ENCODE measurements at places on chromosomes 7 and 10.

DNA sequence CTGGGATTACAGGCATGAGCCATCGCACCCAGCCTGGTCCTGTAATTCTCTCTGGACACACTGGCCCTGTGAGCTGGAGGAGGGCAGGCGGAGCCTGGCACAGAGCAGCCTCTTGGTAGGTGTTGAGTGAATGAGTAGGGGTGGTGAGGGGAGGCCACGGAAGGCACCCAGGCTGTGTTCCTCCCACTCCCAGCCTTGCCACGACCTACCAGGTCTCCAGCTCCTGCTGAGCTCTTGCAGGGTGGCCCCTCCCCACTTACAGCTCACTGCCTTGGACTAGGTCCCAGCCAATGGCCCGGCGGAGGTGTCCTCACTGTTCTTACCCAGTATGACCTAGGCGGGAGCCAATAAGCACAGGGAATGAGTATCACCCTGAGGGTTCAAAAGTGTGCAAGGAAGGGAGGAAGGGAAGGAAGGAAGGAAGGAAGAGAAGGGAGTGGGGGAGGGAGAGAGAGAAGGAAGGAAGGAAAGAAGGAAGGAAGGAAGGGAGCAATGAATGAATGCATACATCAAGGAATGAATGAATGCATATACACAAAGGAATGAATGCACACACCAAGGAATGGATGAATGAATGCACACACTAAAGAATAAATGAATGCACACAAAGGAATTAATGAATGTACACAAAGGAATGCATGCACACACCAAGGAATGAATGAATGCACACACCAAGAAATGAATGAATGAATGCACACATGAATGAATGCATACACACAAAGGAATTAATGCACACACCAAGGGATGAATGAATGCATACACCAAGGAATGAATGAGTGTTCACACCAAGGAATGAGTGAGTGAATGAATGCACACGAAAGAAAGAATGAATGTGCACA is 45.5 kb downstream of the GTF2IRD1 start:
- no peaks in the 10 kb centered on the region for H3K4me1 ChIP-seq
- H3K27ac ChIP-seq, result no peak overlapping the region
- no peaks in the 10 kb centered on the region for H3K36me3 ChIP-seq
- peaks cover 1% of the 10 kb centered on the region for H3K27me3 ChIP-seq

DNA sequence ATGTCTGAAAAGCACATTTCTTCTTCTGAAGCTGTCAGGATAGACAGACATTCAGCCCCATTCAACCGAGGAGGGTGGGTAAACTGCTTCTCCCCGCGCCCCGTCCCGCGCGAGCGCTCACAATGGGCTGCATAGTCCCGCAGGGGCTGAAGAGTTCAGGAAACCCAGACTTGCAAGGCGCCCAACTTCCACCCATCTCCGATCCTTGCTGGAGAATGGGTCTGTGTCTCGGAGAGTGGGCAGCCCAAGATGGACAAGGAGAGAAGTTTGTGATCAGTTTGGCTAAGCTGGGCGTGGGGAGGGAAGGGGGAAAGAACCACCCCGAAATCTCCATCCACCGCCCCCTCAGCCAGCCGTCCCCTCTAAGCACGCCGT is 686 bp downstream of the AASS start:
- peaks cover 37% of the 10 kb centered on the region for H3K27me3 ChIP-seq
- H3K4me3 ChIP-seq, result peak overlapping the region; percentile 94
- peaks cover 6% of the 10 kb centered on the region for H3K36me3 ChIP-seq
- H3K4me1 ChIP-seq, result peaks cover 10% of the 10 kb centered on the region

DNA sequence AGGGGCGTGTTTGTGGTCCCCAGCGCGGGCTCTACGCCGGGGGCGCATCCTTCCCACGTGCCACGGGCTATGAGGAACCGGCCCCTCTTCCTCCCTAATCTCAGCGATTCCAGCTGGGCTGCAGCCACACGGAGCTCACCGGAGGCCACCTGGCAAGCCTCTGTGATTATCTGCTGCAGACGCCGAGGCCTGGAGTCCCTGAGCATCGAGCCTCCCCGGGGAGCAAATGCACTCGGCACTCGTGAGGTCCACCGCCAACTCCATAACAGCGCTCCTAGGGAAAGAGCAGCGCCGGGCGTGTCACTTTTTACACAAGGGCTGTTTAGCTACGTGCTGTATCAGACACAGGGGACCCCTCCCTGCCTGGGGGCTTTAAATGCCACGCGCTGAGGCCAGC is 101.2 kb downstream of the DYNC2I1 start:
- no peak overlapping the region for H3K27ac ChIP-seq
- H3K4me3 ChIP-seq, result peak overlapping the region; percentile 79
- peaks cover 1% of the 10 kb centered on the region for H3K36me3 ChIP-seq
- DNase-seq, result no peak
- peaks cover 26% of the 10 kb centered on the region for H3K27me3 ChIP-seq
- H3K4me1 ChIP-seq, result peaks cover 13% of the 10 kb centered on the region

DNA sequence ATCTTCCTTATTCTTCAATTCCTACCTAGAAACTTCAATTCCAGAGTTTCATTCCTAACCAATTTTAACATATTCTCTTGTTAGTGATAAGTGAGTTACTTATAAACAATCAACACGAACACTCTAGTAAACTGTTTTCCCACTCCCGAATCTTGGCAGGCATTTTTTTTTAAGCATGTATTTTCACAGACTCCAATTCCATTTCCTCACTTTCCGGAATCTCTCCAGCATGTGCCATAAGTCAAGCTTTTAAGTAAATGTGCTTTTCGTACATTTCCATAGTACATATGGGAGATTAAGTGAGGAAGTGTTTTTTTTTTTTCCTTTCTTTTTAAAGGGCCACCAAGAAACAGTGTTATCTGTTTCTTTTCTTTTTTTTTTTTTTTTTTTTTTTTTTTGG is 89.1 kb downstream of the FGFR2 start:
- H3K27ac ChIP-seq, result no peak overlapping the region
- no peak overlapping the region for H3K4me3 ChIP-seq
- no peaks in the 10 kb centered on the region for H3K27me3 ChIP-seq
- no peaks in the 10 kb centered on the region for H3K4me1 ChIP-seq

DNA sequence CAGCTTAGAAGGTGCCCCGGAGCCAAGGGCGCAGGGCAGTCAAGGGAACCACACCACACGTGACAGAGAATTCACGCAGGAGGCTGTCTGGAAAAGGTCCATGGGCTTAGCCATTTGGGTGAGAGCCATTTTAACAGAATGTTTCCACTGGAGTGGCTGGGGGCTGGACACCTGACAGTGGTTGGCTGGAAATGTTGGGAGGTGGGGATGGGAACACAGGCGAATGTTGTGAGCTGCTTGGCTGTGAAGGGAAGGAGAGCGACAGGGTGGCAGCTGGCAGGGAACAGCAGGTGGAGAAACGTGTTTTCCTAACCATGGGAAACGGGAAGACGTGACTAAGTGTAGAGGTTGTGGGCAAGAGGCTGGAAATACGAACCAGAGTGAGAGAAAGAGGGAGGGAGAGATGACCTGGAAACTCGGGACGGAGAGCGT is 100.5 kb upstream of the ZNF32 start:
- DNase-seq, result no peak
- no peaks in the 10 kb centered on the region for H3K27me3 ChIP-seq
- no peak overlapping the region for H3K4me3 ChIP-seq
- H3K4me1 ChIP-seq, result no peaks in the 10 kb centered on the region
- no peak overlapping the region for H3K27ac ChIP-seq
- H3K36me3 ChIP-seq, result no peaks in the 10 kb centered on the region

DNA sequence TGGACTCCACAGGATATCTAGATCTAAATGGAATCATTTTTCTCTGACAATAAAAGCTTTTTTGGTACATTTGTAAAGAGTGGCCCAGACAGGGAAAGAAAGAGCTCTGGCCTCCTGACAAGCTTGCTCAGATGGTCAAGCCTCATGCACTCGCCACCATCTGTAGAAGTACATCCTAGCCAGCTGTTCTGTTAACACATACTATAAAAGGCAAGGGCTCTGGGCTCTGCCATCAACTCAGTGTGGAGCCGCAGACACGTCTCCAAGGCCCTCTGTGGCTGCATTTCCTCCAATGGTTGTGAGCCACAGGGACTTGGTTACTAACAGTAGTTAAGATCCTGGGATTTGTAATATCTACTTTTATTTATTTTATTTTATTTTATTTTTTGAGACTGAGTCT is 70.8 kb upstream of the KDM7A start:
- peaks cover 7% of the 10 kb centered on the region for H3K4me1 ChIP-seq
- H3K27me3 ChIP-seq, result no peaks in the 10 kb centered on the region
- H3K4me3 ChIP-seq, result no peak overlapping the region
- no peak overlapping the region for H3K27ac ChIP-seq

DNA sequence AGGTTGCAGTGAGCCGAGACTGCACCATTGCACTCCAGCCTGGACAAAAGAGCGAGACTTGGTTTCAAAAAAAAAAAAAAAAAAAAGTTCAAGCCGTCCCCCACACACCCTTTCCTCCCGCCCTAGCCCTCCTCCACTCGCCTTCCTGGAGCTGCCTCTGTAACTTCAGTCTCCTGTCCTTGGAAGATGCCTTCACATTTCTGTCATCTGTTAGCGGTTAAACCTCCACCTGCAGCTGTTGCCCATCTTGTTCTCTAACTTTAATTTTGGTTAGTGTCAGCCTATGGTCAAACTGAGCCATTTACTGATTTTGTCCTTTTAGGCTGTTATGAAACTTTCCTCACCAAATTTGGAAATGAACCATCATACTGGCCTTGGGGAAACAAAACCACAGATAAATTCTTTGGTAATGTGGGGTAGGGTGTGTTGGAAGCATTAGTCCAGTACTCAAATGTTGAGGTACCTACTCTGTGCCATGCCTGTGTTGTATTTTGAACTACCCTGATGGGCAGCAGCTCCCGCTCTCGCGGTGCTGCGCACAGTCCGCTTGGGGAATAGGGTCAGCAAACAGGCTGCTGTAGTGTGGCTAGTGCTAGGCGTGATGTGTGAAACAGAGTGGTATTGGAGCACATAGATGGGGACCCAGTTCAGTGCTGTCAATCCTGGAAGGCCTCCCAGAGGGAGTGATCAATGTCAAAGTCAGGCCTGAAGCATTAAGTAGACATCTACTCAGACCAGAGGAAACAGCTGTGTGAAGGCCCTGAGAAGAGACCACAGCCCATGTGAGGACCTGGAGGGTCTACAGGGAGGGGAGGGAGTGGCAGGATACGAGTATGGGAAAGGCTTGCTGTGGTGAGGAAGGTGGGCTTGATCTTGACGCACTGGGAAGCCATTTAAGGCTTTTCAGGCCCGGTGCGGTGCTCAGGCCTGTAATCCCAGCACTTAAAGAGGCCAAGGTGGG is 26.9 kb downstream of the SFXN4 start:
- peaks cover 16% of the 10 kb centered on the region for H3K4me1 ChIP-seq
- no peaks in the 10 kb centered on the region for H3K27me3 ChIP-seq
- peak overlapping the region; percentile 55 for H3K27ac ChIP-seq
- peak overlapping the region; percentile 44 for H3K4me3 ChIP-seq
- DNase-seq, result no peak

GRCh38 chr7:1011297-1012003 is 28.5 kb downstream of the CYP2W1 start:
- peaks cover 15% of the 10 kb centered on the region for H3K4me1 ChIP-seq
- no peaks in the 10 kb centered on the region for H3K27me3 ChIP-seq
- peak overlapping the region; percentile 25 for H3K4me3 ChIP-seq
- DNase-seq, result no peak

DNA sequence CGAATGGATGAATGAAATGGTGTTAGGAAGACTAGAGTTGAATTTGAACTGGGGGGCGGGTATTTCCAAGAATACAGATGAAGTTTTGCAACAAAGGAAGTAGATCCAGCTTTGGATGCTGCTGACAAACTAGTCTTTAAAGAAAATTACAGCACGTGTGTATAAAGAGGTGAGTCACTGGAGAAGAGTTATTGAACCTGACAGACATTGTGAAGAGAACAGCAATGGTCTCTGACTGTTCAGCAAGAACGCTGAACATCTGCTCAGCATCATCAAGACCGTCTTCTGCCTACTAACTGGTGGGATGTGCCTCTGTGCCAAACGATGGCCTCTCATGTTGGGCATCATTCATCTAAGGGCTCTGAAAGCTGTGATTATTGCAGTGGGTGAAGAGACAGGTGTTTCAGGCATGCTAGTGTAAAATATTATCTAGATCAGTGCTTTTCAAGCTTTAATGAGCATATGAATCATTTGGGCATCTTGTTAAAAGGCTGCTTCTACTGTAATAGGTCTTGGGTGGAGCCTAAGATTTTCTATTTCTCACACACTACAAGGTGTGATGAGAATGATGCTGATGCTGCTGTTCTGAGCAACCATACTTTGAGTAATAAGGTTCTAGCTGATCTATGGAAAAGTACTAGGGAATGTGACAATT is 291.3 kb downstream of the PTEN start:
- no peak overlapping the region for H3K4me3 ChIP-seq
- H3K4me1 ChIP-seq, result peaks cover 5% of the 10 kb centered on the region
- H3K36me3 ChIP-seq, result no peaks in the 10 kb centered on the region
- no peaks in the 10 kb centered on the region for H3K27me3 ChIP-seq

GRCh38 chr10:49360271-49361177 is 35.4 kb downstream of the DRGX start:
- H3K4me1 ChIP-seq, result no peaks in the 10 kb centered on the region
- peaks cover 27% of the 10 kb centered on the region for H3K27me3 ChIP-seq
- H3K36me3 ChIP-seq, result no peaks in the 10 kb centered on the region
- DNase-seq, result no peak
- no peak overlapping the region for H3K27ac ChIP-seq

DNA sequence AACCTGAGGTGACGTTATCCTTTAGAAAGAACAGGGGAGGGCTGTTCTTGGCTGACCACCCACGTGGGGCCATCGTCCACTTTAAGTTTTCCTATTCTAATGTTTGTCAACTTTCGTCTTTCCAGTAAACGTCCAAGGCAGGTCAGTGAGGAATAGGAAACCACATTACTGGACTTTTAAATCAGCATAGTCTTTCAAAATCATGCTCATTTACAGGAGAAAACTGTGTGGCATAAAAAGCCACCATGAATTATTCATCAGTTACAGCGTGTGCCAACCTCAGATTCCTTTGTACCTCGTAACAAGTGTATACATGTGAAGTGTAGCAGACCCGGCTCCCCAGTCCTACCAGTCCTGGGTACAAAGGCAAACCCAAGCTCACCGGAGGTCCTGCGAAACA is 25.1 kb upstream of the ABLIM1 start:
- H3K27me3 ChIP-seq, result no peaks in the 10 kb centered on the region
- no peaks in the 10 kb centered on the region for H3K4me1 ChIP-seq
- no peak for DNase-seq
- H3K27ac ChIP-seq, result no peak overlapping the region
- H3K36me3 ChIP-seq, result no peaks in the 10 kb centered on the region

- no peak overlapping the region for H3K4me3 ChIP-seq
- no peaks in the 10 kb centered on the region for H3K4me1 ChIP-seq
- H3K36me3 ChIP-seq, result no peaks in the 10 kb centered on the region
- no peaks in the 10 kb centered on the region for H3K27me3 ChIP-seq
- no peak for DNase-seq
These were observed 180.9 kb downstream of the REEP3 start for GRCh38 chr10:63702092-63702491.

- H3K36me3 ChIP-seq, result no peaks in the 10 kb centered on the region
- peaks cover 12% of the 10 kb centered on the region for H3K27me3 ChIP-seq
- no peak overlapping the region for H3K4me3 ChIP-seq
- no peak for DNase-seq
These were observed 13.4 kb upstream of the WDFY4 start for GRCh38 chr10:48670978-48671913.

- H3K36me3 ChIP-seq, result peaks cover 7% of the 10 kb centered on the region
- peak overlapping the region; percentile 64 for H3K4me3 ChIP-seq
- peaks cover 18% of the 10 kb centered on the region for H3K4me1 ChIP-seq
These were observed 35.4 kb downstream of the BAG3 start for GRCh38 chr10:119686465-119687191.

GRCh38 chr7:55473932-55474331 is 98.4 kb downstream of the VOPP1 start:
- H3K4me1 ChIP-seq, result peaks cover 71% of the 10 kb centered on the region
- peak overlapping the region; percentile 83 for H3K27ac ChIP-seq
- H3K27me3 ChIP-seq, result no peaks in the 10 kb centered on the region
- peaks cover 8% of the 10 kb centered on the region for H3K36me3 ChIP-seq
